CD14-positive monocyte (primary cell): ENCODE measurements at places on chromosomes 13 and 19. TPM values are rescaled to one million over a fixed set of nuclear protein-coding genes. Genes with fewer than 3 reads are reported as not detected.
A peak's percentile ranks its signal among the peaks of the same experiment; 100 is the strongest.

Gene RDH8
- polyA plus RNA-seq = not detected in 2 replicates

DNA sequence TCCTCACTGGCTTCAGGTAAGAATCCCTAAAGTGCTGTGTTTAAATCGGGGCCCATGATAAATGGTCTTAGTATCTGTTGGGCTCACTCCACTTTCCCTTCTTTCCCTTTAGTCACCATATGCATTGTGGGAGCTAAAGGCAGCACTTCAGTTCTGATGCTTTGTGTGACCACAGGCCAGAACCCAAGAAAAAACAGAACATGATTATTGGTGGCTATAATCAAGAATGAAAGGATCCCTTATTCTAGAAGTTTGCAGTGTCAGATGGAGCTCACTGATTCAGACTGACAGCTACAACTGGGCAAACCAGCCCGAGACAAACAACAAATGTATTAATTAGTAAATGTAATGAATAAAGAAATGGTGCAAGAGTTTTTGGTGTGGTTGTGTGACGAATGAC is 57.3 kb upstream of the POMP start:
- DNase-seq = no peak

GRCh38 chr13:74132152-74132775 is 1.9 kb downstream of the KLF12 start:
- no peak for DNase-seq

- no peak for DNase-seq
Measured at GRCh38 chr19:35755131-35755549, 1.7 kb downstream of the HSPB6 start.

- no peak for DNase-seq
Measured at GRCh38 chr13:19587635-19588300, 26.4 kb upstream of the TPTE2 start.

Gene N4BP2L1
- polyA plus RNA-seq = 81.5 TPM

DNA sequence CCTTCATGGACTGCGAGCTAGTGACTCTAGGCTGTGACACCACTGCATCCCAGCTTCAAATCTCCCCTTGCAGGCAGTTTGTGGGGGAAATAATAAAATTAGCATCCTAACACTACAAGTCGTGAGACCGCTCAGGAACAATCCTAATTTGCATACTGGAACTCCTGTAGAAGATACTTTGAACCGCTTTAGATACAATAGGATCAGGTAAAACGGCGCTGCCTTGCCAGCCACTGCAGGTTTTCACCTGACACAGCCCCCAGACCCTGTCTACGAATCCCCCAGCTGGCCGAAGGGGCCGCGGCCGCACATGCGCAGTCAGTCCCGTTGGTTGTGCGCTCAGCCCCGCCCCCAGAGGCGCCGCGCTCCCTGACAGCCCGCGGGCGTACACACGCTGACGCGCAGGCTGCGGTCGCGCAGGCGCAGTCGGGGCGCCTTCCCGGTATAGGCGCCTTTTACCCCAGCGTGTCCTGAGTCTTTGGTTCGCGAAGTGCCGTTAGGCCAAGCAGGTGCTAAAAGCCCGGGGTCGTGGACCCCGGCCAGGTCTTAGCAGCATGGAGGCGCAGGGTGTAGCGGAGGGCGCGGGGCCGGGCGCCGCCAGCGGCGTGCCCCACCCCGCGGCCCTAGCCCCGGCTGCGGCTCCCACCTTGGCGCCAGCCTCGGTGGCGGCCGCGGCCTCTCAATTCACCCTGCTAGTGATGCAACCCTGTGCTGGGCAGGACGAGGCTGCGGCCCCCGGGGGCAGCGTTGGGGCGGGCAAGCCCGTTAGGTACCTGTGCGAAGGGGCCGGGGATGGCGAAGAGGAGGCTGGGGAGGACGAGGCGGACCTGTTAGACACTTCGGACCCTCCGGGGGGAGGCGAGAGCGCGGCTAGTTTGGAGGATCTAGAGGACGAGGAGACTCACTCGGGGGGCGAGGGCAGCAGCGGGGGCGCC is at the start of gene RFXAP:
TSS of gene RFXAP (plus strand) at position 419 of the 935 bp plus-strand sequence. CDS start at position 555, 136 bp downstream.
- peak; percentile 89 for DNase-seq

GRCh38 chr19:2289714-2290435 is 7.9 kb upstream of the PEAK3 start:
- DNase-seq = peak; percentile 89

- DNase-seq = no peak
Measured at GRCh38 chr13:109719962-109720646, 66.3 kb downstream of the IRS2 start.

DNA sequence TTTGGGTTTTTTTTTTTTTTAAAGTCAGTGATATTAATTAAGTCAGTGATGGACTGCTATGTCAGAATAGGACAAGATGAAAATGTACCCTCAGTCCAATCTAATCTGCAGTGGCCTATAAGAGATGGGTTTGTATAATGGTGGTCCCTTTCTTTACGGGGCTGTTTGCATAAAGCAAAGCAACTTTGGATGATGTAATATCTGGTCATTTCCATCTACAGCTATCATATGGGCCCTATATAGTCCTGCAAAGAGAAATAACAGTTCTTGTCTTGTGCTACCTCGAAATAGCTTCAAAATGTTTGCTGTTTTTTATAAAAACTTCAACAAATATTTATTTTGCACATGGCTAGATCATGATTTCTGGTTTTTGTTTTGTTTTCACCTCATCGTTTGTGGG is 20.2 kb upstream of the POMP start:
- no peak for DNase-seq

Gene ACP7
- polyA plus RNA-seq = not detected in 2 replicates

DNA sequence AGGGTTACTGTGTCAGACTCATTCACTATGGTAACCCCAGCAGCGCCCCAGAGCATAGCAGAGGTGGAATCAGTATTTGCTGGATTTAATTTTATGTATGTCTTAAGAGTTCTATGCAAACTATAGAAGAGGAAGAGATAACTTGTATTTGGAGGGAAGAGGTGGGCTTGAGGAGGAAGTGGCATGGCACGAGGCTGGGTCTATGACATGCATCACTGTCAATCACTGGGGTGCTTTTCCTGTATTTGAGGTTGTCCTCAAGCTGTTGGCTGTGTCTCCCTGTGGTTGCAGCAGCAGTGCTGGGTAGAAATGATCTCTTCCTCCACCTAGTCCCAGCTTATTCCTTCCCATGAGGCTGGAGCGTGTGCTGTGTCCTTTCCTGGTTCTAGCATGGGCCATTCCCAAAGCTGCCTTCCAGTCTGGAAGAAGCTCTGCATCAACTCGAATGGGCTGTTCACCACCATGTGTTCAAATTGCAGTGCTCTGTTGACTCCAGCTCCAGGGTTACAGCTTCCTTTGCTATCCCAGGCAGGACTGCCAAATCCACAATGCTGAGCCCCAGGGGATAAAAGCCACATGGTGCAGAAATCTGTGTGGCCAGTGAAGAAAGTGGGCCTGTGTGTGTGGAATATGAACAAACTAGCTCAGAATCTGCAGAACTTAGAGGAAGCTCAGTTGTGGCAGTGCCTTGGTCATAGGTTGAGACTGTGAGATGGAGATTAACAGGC is 73.1 kb upstream of the MTIF3 start:
- peak; percentile 14 for DNase-seq

DNA sequence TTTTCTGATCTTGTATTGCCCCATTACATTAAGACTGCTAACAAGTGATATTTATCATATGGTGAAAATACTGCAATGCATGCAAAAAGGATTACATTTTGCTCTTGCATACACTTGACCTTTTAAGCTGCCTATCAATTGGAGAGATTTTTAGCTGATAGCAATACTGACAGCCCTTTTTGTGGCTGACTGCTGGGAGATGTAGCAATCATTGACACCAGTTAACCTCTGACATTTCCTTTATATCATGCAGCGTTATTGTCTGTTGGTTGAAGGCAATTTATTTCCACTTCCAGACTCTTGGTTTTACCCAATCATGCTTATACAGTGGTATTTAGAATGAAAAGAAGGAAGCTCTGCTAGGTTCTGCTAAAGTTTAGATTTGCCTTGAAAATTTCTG is 364.0 kb downstream of the LMO7 start:
- DNase-seq = no peak

Gene ZNF317
- 17.7 and 25.5 TPM in 2 replicates for polyA plus RNA-seq

Gene THSD1
- not detected for polyA plus RNA-seq

GRCh38 chr19:42273407-42274064 is 4.5 kb downstream of the CIC start:
- no peak for DNase-seq
